Fibroblast of the aortic adventitia (primary cell): ENCODE measurements at places on chromosomes 4 and X. TPM values are rescaled to one million over a fixed set of nuclear protein-coding genes. Genes with fewer than 3 reads are reported as not detected.

G3BP2 gene
- 177 and 407 TPM in 2 replicates for total RNA-seq

DNA sequence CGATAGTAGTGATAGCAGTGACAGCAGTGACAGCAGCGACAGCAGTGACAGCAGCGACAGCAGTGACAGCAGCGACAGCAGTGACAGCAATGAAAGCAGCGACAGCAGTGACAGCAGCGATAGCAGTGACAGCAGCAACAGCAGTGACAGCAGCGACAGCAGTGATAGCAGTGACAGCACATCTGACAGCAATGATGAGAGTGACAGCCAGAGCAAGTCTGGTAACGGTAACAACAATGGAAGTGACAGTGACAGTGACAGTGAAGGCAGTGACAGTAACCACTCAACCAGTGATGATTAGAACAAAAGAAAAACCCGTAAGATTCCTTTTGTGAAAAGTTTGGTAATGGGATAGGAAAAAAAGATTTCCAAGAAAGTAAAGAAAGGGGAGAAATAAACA, 7.9 kb downstream of the DSPP start:
- no peak for DNase-seq

- DNase-seq: peak; percentile 72
These were observed 2.6 kb downstream of the SLC25A31 start for GRCh38 chr4:127732623-127733328.

DNA sequence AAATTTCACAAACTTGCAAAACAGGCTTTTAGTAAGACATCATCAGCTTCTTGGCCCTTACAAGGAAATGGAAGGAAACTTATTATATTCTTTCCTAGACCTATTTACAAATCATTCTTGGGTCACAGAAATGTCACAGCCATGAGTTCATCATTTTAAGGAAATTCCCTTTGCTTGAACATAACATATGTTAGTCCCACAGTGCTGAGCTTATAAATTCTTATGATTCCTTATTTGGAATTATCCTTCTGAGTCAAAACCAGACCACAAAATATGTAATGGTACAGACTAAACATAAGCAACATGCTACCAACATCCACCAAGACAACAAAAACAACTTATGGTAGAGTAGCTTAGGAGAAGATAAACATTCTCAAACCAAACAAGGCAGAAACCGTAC, 236.9 kb upstream of the CTSO start:
- DNase-seq: peak; percentile 13

DNA sequence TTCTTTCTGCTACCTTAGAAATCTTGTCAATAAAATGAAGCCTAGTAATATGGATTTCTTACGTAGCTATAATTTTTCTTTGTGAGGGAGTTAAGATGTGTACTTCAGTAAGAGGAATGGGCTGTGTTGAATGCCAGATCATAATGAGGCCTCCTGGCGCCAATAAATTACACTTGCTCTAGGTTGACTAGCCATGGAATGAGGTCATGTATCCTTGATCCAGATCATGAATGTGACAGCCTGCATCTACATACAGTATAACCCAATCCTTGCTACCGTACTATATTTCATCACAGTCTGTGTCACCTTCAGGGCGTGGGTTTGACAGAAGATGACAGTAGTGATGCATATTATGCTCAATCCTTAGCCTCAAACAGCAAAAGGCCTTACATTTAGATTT, 36.2 kb downstream of the NHS start:
- DNase-seq: peak; percentile 9

GRCh38 chr4:78291277-78291676, 234.2 kb downstream of the FRAS1 start:
- DNase-seq: no peak

CSAG1 gene
- not detected in 2 replicates for total RNA-seq

- DNase-seq: no peak
These were observed 318.6 kb upstream of the BMP3 start for GRCh38 chr4:80711956-80712355.

ZNF630 gene
- 0.81 and 2.0 TPM in 2 replicates for total RNA-seq

DNA sequence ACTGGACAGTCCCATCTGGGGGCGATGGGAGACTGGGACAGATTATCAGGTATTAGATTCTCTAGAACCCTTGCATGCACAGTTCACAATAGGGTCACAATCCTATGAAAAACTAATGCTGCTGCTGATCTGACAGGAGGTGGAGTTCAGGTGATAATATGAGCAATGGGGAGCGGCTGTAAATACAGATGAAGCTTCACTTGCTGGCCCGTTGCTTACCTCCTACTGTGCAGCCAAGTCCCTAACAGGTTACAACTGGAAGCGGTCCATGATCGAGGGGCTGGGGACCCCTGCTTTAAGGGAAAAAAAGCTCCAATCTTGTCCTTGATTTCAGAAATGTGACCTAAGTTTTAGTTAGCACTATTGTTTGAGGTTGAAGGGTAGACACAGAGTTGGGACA, 175.2 kb downstream of the ZNF330 start:
- no peak for DNase-seq

GRCh38 chrX:105463473-105463872, 243.0 kb upstream of the TEX13A start:
- peak; percentile 18 for DNase-seq

DNA sequence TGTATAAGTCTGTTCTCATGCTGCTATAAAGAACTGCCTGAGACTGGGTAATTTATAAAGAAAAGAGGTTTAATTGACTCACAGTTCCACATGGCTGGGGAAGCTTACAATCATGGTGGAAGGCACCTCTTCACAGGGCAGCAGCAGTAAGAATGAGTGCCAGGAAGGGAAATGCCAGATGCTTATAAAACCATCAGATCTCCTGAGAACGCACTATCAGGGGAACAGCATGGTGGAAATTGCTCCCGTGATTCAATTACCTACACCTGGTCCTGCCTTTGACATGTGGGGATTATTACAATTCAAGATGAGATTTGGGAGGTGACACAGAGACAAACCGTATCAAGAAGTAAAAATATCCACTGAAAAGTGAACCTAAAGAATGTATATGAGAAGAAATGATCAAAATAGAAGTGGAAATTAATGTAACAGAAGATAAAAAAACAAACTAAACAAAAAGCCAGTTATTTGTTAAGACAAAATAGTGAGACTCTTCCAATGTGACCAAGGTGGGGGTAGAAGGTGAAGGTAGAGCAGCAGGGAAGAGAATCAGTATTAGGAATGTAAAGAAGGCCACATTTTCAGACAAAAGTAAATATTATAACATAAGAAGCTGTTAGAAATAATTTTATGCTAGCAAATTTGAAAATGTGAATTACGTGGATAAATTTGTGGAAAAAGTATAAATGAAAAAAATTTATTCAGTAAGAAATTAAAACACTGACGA, 372.9 kb downstream of the NKX6-1 start:
- DNase-seq: no peak

- peak; percentile 24 for DNase-seq
These were observed 62.5 kb downstream of the WFS1 start for GRCh38 chr4:6332042-6332668.

GRCh38 chrX:42869659-42870476, 91.9 kb upstream of the PPP1R2C start:
- no peak for DNase-seq

SNX25 gene
- 27.5 and 102 TPM in 2 replicates for total RNA-seq

HAND2 gene
- 31.3 TPM in 2 replicates for total RNA-seq

DNA sequence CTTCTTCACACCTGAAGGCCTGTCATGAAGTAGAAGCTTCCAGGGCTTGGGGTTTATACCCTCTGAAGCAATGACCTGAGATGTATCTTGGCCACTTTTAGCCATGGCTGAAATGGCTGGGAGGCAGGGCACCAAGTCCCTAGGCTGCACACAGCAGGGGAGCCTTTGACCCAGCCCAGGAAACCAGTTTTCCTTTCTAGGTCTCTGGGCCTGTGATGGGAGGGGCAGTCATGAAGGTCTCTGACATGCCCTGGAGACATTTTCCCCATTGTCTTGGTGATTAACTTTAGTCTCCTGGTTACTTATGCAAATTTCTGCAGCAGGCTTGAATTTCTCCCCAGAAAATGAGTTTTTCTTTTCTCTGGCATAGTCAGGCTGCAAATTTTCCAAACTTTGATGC, 511.0 kb upstream of the KLHL4 start:
- DNase-seq: no peak

- DNase-seq: peak; percentile 63
These were observed 107.5 kb upstream of the RPL34 start for GRCh38 chr4:108512615-108513505.

TBC1D9 gene
- total RNA-seq: 12.8 and 28.7 TPM in 2 replicates

DNA sequence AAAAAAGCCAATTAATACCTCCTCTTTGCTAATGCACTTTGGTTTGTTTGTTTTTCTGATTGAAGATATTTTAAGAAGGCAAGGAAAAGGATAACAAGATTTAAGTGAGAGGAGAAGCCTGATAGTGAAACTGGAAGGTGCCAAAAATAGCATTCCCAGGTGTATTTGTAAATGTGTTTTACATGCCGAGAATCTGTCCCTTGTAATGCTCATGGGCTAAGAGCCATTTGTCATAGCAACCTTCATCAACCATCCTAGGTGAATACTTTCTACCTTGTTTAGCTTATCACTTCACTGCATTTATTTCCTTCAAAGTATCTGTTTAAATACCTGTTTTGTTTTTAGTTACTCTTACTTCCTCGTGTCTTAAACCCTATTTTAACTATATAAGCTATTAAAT, 127.8 kb downstream of the KCTD8 start:
- no peak for DNase-seq

DNA sequence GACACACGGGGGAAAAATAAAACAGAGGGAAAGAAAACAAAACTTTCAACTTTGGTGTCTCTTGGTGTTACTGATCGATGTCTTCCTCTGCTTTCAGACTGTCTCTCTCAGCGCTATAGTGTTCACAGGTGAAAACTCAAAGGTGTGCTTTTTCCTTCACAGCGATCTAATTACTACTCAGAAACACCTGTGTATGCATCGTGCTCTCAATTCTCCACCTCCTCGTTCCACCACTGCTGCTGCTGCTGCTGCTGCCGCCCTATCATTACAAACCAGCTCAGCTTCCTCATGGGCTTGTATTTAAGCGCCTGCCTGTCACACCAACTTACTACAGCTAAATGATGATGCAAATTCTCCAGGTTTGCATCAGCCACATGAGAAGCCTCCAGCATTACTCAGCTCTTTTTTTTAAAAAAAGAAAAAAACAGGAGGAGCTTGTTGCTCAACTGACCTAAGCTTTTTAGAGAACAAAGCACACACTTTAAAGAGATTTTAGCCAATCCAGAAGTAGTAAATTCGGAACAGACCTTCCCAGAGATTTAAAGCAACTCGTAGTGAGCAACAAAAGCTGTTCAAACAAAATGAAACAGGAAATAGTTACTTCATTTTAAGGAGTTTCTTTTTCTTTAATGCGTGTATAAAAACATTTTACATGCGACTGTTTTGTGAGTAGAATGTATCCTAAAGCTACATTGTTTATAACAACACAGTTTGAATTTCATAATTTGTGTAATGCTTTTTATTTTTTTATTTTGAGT, at the start of gene SLC7A11:
SLC7A11 (minus strand) TSS at position 274 of the 758 bp plus-strand sequence. CDS start 280 bp downstream, outside the sequence.
- peak; percentile 99 for DNase-seq

GRCh38 chrX:24902806-24903205, 113.0 kb downstream of the ARX start:
- peak; percentile 85 for DNase-seq

OTUD6A gene
- total RNA-seq: not detected in 2 replicates

CXorf49 gene
- total RNA-seq: not detected in 2 replicates

GRCh38 chr4:57044279-57044678, 65.6 kb downstream of the POLR2B start:
- no peak for DNase-seq

- DNase-seq: no peak
These were observed 165.1 kb downstream of the CFAP299 start for GRCh38 chr4:80500613-80501012.

F8A1 gene
- 2.6 and 7.1 TPM in 2 replicates for total RNA-seq

DNA sequence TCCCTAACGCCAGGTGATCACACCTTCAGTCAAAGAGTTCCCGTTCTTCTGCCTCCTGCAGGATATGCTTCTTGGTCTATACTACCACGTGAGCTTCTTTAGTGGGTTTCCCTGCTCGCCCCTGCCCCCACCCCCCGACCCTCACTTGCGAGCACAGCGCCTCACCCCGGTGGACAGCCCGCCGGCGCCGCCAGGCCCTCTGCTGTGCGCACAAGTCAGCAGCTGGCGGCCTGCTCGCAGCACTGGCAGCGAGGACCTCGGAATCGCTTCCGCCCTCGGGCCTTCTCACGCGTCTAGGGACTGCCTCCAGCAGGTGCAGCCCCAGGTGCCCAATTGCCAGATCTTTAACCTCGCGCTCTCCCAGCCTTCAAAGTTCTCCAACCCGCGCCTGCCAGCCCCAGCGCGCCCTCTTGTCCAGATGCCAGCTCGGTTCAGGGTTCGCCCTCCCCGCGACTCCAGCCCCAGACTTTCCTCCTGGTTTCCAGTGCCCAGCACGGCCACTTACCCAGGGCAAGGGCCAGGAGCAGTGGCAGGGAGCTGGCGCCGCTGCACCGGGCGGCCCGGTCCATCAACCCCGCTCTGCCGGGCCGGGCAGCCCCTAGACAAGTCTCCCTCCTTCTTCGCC, 454 bp downstream of the BTC start:
- peak; percentile 11 for DNase-seq

DNA sequence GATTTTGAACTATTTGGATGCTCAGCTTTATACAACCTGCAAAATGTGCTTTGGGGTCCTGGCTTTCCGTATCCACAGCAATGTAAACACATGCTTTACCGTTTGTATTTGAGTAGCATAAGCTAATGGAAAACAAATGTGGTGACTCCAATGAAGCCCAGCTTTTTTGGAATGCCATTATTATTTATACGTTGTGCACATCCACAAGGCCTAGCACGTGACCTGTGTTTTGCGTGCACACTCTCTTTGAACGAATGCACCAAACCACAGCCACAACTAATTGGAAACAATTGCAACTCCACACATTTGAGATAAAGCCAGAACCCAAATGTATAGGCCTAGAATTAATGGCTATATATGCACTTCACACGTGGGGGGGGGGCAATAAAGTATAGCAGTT, 189.5 kb upstream of the GPC4 start:
- no peak for DNase-seq

DCHS2 gene
- total RNA-seq: under 0.01 TPM in 1 of 2 replicates, not detected in the other

MAGEA8 gene
- total RNA-seq: not detected in 2 replicates

DNA sequence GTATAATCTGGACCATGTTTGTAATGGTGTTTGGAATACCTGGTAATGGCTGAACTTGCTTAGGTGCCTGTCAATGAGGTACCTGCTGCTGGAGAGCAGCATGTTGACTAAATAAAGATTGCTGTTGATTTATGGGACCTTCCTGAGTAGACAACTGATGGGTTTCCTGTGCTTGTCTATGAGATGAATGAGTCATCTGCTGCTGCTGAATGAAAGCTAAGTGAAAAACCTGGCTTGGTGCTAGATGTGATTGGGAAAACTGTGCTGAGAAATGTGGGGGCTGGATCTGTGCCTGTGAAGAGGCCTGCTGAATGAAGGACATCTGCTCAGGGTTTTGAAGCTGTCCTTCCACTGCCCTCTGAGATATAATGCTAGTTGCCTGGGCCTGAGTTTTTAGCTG, 69.6 kb downstream of the WNK3 start:
- no peak for DNase-seq
